ENCODE measurements at places on chromosomes 7 and 10.
A peak's percentile ranks its signal among the peaks of the same experiment; 100 is the strongest.

DNA sequence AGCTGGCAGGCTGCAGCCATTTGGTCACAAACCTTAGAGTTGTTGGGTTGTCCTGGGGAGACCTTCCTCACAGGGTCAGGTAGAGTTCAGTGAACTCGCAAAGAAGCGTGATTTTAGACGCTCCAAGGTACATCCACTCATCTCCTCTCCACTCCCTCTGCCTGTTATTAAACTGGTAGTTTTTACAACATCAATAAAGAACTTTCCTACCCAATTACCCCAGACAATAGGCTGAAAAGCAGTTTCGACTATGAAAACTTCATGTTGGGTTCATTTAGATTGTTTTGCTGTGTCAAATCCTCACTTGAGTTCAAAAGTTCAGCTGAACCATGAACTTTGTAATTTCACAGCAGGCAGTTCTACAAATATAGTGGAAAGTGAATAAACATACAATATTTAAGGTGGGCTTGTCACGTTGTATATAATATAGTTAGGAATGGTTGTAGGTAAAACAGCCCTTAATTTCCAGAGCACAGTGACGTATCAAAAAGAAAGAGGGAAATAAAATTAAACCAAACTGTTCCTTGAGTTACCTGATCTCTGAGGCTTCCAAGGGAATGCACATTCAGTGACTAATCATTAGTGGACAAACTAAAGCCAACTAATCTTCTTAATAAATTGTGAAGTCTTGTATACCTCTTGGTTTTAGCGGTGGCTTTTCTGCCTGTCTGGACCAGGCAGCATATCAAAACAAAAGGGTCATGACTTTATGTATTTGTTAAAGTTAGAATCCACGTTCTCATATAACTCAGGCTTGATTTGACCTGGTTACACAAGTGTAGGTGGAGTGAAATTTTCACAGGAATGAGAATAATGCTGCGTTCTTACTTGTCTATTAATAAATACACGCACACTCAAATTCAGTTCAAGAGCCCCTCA lies 100.5 kb downstream of the CYP26A1 start:
- no peak for DNase-seq

GRCh38 chr10:71840177-71840957 lies 10.7 kb downstream of the PSAP start:
- peak; percentile 88 for DNase-seq

- DNase-seq, result no peak
These were observed 42.9 kb downstream of the C10orf120 start for GRCh38 chr10:122656741-122657140.

DNA sequence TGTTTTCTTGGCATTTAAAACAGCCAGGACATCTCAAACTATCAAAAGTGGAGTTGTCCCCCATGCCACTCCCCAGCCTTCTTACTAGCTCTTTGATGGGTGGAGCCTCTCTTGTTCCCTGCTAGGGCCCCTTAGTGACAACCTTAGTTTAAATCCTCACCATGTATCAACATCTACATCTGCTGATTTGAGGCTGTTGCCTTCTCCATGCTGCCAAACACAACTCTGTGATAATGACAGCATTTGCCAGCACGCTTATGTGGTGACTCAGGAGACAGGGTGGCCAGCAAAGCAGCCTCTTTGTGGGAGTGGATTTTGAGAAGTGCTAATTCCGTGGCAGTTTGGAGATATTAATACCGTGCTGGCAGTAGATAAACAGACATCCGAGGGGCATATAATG lies 145.4 kb downstream of the LRRC4 start:
- peak; percentile 8 for DNase-seq

DNA sequence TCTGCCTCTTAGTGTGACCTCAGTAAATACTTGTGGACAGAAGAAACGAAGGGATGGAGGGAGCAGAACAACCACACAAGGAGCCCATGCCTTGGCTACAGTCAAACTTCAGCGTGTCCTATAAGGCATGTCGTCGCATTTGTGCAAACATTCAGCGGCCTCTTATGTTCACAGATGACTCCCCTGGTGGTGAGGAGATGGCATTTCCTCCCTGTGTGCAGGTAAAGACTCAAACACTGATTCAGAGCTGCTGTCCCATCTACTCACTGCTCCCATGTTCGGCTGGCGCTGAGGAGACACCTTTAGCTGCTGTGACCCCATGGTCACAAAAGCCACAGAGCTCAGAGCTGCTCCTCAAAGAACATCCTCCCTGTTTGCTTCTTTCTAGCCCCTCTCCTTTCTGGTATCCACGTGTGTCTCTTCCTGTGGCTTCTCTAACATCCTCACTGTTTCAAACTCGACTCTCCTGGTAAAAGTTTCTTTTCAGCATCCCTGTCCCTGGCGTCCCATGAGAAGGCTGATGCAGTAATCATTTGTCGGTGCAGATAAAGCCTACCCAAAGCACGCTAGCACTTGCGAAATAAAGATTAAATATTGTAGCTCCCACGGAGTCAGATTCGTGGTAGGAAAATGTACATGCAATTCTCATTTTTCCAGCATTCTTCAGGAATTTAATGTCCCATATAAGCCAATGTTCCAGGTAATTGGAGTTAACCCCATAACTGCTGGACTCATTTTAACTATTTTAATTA lies 124.9 kb upstream of the NEBL start:
- no peak for DNase-seq

DNA sequence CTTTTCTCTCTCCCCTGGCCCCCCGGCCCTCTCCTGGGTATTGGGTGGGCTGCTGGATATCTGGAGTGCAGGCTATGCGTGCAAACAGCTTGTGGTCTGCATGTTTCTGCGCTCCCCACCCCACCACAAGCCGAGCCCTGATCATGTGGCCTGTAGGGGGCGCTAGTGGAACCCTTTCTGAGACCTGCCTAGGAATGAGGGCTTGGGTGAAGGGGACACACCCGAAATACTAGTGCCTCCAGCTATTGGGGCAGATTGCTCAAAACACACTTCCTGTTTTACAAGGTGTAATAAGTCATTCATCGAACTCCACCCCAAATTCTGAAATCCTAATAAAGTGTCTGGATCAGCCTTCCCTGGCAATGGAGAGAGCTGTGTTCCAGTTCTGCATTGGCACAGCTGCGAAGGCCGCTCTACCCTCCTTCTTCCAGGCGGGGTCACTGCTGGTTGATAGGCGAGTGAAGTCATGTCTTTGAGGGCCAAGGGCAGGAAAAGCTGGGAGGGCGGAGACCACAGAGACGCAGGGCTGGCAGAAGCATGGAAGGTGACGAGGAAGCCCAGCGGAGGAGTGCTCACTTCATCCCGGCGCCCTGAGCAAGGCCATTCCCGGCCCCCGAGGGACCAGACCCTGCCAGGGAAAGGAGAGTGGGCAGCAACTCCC lies 19.8 kb upstream of the PRRT4 start:
- peak; percentile 37 for DNase-seq

DNA sequence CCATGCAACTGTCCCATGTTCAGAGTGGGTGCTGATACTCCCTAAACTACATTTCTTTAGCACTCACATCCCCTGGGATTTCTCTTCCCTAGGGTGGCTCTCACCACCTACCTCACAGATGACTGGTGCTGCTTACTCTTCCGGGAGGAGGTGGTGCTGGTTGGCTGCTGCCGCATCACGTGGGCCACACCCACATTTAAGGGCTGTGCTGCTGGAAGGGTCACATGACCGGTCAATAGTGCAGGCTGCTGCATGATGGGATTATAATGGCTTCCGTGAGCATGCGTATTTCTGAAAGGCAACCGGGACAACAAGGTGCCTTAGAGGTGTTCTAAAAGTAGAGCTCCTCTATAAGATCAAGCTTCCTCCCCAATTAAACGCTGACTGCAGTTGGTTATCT lies 76.8 kb downstream of the CLEC2L start:
- DNase-seq, result no peak

DNA sequence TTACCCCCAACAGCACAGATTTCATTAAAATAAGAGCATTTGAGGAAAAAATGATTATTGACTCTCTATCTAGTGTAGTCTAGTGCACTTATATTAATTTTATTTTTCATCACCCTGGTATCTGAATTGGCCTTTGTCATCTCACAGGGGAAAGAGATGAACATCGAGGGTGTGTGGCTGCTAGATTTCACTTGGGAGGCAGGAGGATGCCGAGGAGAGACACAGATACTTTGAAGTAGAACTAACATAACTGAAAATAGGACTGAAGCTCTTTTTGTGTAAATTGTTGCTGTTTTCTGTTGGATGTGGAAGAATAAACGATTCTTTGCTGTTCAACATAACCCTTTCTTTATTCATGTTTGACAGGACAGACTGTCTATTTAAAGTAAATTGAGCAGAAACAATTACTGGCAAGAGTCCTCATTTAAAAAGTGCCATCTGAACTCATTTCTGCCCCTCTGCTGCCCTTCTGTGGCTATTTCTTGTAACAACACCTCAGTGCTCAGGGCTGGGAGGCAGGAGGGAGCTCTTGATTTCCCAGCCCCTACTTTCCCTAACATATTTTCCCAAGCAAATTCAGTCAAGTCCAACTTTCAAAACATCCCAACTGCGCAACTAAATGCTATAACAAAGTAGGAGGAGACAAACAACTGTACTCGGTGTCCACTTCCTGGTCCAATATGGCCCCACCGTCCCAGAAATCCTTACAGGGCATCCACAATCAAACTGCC lies 15.6 kb downstream of the LYZL1 start:
- DNase-seq, result peak; percentile 43

GRCh38 chr7:25308906-25309705 lies 80.8 kb upstream of the NPVF start:
- no peak for DNase-seq

DNA sequence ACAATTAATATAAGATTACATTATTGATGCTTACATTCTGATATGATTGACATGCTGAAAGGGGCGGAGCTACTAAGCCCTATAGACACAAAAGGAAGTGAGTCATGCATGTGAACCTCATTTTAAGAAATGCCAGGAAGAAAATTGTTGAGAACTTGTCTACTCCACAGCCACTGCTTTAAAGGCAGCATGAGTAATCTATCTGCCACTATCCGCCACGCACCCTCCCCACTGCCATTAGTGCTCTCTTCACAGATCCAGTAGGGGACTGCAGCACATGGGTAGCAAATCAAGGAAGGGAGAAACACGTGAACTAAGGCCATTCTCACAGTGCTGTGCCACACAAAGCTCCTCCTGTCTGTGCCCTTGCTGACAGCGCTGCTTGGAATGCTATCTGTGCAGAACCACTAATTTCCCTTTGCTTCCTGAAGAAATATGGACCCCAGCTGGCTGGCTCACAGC lies 524.8 kb downstream of the GRM8 start:
- DNase-seq, result peak; percentile 33

DNA sequence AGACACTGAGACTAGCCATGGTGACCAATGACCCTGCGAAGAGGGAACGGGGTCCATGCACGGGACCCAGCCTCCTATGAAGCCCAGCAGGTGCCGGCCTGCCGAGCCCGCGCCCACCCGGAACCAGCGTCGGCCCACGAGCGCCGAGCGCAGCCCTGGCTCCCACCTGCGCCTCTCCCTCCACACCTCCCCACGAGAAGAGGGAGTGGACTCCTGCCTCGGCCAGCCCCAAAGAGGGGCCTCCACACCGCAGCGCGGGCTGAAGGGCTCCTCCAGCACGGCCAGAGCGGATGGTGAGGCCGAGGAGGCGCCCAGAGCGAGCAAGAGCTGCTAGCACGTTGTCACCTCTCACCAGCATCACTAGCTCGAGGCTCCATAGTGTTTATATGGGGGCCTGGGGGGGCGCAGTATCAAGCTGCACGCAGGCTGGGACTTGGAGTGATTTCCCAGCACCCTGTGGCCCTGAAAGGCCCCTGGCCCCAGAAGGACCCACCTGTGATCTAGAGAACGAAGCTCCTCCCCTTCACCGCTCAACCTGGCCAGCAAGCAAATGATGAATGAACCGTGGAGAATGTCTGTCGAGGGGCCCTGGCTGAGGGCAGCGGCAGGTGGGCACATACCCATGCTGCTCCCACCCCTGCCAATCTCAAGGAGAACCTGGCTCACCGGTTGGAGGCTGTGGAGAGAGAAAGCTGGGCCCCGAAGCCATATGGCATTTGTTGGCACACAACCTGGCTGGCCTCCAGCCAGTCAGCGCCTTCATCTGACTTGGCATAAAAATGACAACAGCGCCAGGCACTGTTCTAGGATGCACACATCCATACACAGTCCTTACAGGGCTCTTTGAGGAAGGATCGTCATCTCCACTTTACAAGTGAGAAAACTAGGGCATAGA lies 30.7 kb downstream of the GHRHR start:
- DNase-seq, result no peak

DNA sequence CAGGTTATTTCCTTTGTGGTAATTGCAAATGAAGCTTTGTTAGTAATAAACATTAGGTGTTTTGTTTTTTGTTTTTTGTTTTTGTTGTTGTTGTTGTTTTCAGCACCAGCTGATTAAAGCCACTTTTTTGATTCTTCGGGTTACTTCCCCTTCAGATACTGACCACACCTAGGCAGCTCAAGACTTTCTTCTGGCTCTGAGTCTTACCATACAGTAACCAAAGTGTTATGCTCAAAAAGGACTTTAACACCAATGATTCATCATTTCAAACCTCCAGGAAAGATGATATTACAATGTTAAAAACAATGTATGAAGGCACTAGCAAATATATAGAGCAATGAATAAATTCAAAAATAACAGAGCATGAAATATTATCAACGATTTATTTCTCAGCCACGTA lies 265.2 kb upstream of the SP8 start:
- DNase-seq, result no peak

DNA sequence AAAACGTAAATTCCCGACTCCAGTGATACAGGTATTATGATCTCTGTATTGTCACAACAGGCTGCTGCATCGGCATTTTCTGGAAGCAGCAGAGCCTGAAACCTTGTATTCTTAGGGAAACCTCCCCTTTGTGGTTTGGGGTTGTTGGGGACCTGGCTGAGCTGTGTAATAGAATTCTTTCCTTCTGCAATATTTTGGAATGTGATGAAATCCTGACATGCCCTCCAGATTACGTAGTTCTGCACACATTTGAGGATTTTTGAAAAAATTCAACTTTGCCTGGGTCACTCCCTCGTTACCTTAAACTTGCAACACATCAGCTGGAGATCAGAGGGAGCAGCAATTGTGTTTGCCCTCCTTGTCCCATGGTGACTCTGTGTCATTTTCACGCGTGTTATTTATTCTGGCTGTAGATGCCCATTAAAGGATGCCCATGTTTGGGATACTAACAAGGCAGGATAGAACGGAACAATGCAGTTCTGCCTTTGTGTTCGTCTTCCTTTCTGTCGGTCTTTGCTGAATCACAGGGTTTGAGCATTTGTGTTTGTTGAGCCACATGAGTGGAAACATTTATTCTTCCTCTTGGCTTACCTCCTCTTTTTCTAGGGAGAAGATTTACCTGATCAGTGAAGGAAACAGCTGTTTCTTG lies 181.7 kb downstream of the TCF7L2 start:
- DNase-seq, result peak; percentile 5

GRCh38 chr10:131195116-131195515 lies 116.4 kb downstream of the TCERG1L start:
- no peak for DNase-seq

DNA sequence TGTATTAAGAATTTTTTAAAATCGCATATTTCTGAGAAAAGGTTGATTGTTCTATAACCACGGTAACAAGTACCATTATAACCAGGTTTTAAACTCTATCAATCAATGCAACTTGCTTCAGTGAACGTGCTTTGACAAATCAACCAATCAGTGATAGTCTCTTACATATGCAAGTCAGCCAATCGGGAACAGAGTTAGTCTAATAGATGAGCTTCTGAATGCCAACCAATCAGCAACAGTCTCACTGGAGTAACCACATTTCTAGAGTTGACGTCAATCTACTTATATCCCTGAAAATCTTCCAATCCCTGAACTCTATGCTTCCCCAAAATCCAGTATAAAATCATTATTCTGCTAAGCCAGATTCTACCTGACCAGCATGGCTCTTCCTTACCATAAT lies 44.7 kb upstream of the TRUB1 start:
- DNase-seq, result no peak

GRCh38 chr10:29657719-29658274 lies 23.0 kb upstream of the SVIL start:
- DNase-seq, result no peak

- no peak for DNase-seq
These were observed 30.1 kb upstream of the ZEB1 start for GRCh38 chr10:31288962-31289361.
